Osteocyte (in vitro differentiated cells): ENCODE measurements at places on chromosomes 16 and 17. TPM values are rescaled to one million over a fixed set of nuclear protein-coding genes. Genes with fewer than 3 reads are reported as not detected.

GRCh38 chr16:9151597-9151996 lies 60.2 kb downstream of the HAPSTR1 start:
- peaks cover 5% of the 10 kb centered on the region for H3K27me3 ChIP-seq
- no peak overlapping the region for H3K27ac ChIP-seq
- no peaks in the 10 kb centered on the region for H3K36me3 ChIP-seq
- no peak for DNase-seq
- no peaks in the 10 kb centered on the region for H3K4me1 ChIP-seq

DNA sequence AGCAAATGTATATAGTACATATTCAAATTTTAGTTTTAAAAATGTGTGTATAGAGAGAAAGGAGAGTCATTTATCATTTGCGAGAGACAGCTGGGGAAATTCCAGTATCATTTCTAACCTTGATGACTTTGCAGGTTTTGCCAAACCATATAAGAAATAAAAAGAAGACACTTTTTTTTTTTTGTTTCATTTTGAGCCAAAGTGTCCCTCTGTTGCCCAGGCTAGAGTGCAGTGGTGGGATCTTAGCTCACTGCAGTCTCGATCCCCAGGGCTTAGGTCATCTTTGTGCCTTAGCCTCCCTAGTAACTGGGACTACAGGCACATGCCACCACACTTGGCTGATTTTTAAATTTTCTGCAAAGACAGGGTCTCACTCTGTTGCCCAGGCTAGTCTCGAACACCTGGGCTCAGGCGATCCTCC lies 38.4 kb upstream of the VWA3A start:
- no peaks in the 10 kb centered on the region for H3K36me3 ChIP-seq
- DNase-seq: no peak
- no peaks in the 10 kb centered on the region for H3K27me3 ChIP-seq
- H3K27ac ChIP-seq: no peak overlapping the region
- no peak overlapping the region for H3K4me3 ChIP-seq

DNA sequence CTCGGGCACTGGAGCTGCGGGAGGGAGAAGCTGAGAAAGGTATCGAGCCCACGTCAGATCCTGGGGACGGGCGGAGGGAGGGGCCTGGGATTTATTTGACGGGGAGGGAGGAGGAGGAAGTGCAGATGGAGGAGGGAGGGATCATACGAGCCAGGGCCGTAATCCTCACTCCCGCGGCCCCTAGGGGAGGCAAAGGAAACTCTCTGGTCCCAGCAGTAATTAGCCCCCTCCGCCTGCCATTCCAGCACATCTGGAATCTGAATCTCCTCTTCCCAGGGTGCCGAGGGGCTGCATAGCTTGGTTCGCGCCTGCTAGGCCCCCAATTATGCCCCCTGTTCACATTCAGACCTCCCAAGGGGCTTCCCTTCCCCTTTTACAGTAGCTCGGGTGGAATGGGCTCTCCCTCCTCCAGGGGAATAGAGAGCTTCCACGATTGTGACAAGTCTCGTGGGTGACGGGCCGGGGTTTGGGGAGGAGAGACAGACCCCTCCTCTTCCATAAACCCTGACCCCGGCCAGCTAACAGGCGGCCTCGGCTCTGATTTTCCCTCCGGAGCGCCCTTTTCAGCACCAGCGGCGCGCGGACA lies at the start of gene SEZ6L2:
TSS of gene SEZ6L2 (minus strand) at position 35 of the 586 bp plus-strand sequence. CDS start 531 bp downstream, outside the sequence.
- H3K27ac ChIP-seq: peak within 1 kb of the TSS; percentile 23
- peak within 1 kb of the TSS; percentile 86 for H3K4me3 ChIP-seq
- H3K36me3 ChIP-seq: no peaks in the 10 kb centered on the region
- peaks cover 17% of the 10 kb centered on the region for H3K4me1 ChIP-seq
- no peak for DNase-seq

The ARL5C gene
- not detected in 2 replicates for total RNA-seq
